ENCODE measurements at places on chromosomes 16 and 17.

- DNase-seq = no peak
Measured at GRCh38 chr17:16870253-16871245, 101.4 kb downstream of the TNFRSF13B start.

GRCh38 chr17:20281860-20282259, 185.5 kb downstream of the LGALS9B start:
- no peak for DNase-seq

DNA sequence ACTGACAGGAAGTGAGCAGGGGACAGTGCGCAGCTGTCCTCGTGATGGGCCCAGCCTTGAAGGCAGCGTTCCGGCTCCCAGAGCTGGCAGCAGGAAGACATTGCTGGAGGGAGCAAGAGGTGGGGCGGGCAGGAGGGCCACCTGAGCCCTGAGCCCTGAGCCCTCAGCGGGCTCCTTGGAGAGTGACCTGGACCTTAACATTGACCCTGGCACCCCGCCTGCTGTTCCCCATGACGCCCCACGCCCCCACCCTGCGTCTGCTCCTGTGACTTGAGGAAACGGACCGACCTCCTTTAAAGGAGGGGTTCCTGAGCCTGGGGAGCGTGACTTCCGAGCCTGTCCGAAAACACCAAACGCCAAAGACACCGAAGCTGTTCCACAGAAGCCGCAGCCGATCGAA, 25.1 kb upstream of the ENPP7 start:
- no peak for DNase-seq

DNA sequence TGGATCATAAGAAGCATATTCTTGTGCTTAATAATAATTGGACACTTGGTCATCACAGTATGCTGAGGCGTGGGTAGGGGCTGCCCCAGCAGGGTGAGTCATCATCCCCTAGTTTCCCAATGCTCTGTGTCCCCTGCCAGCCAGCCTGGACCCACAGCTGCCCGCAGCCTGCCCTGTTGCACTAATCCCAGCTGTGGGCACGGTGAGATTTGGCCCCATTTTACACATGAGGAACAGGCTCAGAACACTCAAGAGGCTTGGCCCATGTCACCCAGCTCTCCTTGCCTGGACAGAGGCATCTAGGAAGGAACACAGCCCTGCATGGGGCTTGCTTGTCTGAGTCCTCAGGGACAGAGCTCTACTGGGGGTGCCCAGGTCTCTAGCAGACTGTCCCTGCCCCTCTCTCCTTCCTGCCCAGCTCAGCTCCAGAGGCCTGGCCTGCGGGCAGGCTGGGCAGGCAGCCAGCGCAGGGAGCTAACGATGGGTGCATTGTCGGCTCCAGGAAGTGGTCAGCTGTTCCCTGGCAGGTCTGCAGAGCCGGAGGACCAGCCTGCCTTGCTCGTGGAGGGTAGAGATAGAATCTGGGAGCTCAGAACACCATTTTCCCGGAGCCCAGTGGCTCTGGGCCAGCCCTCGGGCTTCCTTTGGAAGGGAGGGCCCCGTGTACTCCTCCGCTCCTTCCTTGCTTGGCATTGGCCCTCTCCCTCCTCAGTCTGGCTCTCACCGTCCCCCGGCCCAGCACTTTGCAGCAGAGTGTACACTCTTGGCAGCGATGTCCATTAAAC, 189.4 kb downstream of the RAB11FIP4 start:
- DNase-seq = no peak

DNA sequence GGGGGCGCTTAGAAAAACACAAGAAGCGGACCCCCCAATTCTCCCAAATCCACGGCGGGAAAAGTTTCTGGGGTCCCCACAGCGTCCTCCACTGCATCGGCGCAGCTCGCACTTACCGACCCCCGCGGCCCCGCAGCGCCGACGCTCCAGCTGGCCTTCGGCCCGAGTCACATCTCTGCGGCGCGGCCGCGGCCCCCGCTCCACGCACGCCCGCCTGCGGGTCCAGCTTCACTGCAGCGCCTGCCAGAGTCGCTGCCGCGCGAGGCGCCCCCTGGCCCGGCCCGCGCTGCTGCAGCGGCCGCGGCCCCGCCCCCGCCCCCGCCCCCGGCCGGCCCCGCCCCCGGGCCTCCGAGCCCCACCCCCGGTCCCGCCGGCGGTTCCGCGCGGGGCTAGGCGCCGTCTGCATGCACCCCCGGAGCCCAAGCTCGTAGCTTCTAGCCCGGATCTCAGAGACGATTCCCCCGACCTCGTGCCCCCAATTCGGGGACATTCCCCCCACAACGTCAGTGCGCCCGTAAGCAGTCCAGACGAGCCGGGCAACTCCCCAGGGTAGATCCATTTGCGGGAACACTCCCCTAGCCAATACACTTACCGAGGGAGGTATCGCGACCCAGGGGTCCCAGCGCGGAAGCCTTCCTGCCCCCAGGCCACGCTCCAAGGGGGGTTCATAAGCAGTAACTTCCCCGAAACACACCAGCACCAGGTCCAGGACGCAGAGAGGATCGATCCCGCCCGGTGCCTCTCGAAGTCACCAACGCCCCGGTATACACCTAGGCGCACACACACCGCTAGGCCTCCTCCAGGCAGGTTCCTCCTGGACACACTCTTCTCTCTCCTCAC, at the start of gene GPRC5B:
TSS of gene GPRC5B (minus strand) at position 238 of the 840 bp plus-strand sequence. CDS start 12,003 bp downstream, outside the sequence.
- no peak for DNase-seq
